ENCODE measurements at places on chromosomes 4 and X.
A peak's percentile ranks its signal among the peaks of the same experiment; 100 is the strongest.

GRCh38 chr4:74675673-74676279 is 118.5 kb downstream of the BTC start:
- peak; percentile 57 for DNase-seq

DNA sequence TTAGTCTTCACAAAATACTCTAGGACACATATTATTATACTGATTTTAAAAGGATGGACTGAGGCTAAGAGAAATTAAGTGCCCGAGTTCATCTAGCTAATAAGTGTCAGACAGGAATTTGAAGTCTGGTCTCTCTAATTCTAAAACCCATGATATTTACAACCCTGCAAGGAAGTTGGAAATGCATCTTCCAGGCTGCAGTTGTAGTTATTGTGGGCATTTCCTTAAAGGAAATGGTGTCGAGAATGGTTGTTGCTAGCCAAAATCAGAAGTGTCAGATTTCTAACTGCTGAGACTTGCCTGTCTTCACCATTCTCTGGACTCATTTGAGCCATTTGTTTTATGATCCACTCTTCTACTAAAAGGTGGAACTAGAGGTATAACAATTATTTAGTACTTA is 82.5 kb downstream of the FAT4 start:
- no peak for DNase-seq

GRCh38 chrX:126170720-126171119 is 4.6 kb upstream of the DCAF12L2 start:
- DNase-seq = no peak

DNA sequence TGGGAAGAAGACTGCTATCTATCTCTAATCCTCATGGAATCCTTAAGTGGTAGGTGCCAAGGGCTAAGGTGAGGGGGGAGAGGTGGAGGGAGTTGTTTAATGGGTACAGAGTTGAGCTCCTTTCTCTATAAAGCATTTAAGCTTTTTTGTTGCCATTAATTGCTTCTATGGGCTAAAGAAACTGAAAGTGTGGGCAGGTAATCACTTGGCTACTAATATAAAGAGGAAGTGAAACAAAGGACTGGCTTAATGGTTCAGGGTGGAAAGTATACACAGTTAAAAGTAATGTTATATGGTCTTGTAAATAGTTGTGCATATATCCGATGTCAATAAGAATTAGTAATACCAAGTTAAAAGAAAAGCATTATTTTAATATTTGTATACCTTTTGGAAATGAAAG is 83.9 kb downstream of the POLA1 start:
- no peak for DNase-seq

GRCh38 chrX:49193542-49193964 is 6.4 kb downstream of the SYP start:
- no peak for DNase-seq

- DNase-seq = peak; percentile 34
Observed at GRCh38 chr4:21890231-21890630, 58.3 kb downstream of the KCNIP4 start.

DNA sequence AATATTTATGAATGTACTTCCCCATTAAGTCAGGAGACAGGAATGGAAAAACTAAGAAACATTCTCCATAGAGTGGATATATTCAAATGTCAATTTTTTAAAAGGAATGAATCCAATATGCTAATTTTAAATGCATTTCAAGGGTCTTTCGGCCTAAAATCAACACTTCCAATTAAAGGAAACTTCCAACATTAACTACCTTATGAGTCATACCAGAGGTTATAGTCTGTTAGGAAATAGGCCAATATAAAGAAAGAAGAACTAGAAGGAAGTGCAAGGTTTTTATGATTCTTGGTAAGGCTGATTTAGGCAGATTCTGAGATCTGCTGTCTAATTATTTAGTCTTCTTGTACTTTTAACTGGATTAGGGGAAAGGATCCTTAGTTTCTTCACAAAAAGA is 260.1 kb upstream of the EDNRA start:
- no peak for DNase-seq

GRCh38 chr4:94802091-94802490 is 44.3 kb downstream of the BMPR1B start:
- DNase-seq = no peak

GRCh38 chr4:164428561-164428960 is 325.4 kb upstream of the SMIM31 start:
- no peak for DNase-seq

- no peak for DNase-seq
Observed at GRCh38 chrX:133868250-133868649, 117.1 kb downstream of the GPC3 start.

GRCh38 chr4:131159261-131159660 is 1989.8 kb upstream of the PCDH10 start:
- DNase-seq = no peak

GRCh38 chrX:48705871-48706270 is 9.3 kb downstream of the SUV39H1 start:
- DNase-seq = no peak

- DNase-seq = no peak
Observed at GRCh38 chr4:155548173-155548572, 118.5 kb upstream of the GUCY1A1 start.

GRCh38 chrX:65697915-65698796 is 30.7 kb downstream of the MSN start:
- peak; percentile 25 for DNase-seq

- no peak for DNase-seq
Observed at GRCh38 chr4:105461621-105462382, 12.1 kb downstream of the PPA2 start.

- no peak for DNase-seq
Observed at GRCh38 chrX:39507034-39507433, 590.7 kb downstream of the BCOR start.

DNA sequence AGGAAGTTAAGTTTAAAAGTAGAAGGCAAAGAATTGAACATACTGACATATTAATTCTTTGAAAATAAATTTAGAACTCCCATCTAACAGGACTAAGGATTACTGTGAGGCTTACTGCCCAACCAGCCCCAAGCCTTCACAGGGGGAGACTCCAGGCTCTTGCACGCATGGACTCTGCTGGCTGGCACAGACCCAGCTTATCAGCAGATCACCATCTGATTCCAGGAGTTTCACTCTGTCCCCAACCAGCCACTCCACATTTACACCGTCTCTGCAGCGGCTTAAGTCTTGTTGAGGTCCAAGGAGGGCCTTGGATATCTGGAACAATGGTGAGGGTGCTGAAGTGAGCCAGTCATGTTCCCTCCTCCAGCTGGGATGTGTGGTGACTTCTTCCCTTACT is 16.4 kb upstream of the OTUD4 start:
- no peak for DNase-seq

DNA sequence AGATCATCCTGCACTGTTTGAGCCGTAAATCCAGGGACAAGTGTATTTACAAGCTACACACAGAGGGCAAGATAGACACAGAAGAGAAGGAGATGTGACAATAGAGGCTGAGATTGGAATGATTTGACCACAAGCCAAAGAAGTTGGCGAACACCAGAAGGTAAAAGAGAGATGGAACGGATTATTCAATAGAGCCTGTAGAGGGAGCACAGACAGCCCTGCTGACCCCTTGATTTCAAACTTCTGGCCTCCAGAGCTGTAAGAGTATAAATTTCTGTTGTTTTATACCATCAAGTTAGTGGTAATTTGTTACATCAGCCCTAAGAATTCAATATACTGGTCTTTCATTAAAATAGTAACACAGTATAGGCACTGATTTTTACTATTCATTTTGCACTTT is 447.8 kb downstream of the FAT4 start:
- DNase-seq = peak; percentile 12

DNA sequence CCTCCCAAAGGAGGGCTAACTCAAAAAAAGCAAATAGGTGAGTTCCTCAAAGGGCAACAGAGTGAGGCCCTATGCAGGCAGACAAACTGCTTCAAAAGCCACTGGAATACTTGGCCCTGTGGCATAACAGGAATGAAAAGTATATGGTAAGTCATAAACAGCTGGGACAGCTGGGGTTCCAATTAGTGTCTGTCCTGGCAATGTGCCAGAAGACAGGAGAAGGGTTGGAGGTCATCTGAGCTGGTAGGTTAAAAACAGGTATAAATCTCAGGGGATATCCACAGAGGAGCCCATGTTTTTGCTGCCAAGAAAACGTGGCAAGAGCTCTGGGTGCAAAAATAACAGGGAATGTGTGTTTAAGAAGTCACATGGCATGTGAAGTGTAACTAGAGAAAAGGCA is 111.6 kb downstream of the APOOL start:
- no peak for DNase-seq

Measured in fibroblast of skin of scalp (primary cell).